SW 1271 (cell line): ENCODE measurements at places on chromosomes 2 and 18.

DNA sequence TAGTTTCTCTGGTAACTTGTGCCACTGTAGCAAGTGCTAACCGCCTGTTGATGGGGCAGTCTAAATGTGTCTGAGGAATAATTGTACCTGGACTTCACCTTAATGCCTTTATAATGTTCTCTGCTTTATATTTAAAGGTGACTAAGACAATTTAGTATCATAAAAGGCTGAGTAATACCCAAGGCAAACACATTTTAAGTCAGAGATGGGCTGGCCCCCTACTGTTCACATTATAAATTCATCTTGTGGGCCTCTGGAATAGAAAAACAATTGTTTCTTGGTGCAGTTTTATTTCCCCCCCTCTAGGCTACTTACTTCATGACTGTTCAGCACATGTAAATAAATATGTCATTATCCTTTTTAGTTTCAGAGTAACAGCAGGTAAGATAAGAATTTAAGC is 559.3 kb upstream of the PIK3C3 start:
- peak; percentile 2 for DNase-seq

- DNase-seq: no peak
These were observed 20.7 kb upstream of the SULT1C2 start for GRCh38 chr2:108268001-108268400.

GRCh38 chr2:64859312-64860212 is 129.6 kb upstream of the SLC1A4 start:
- peak; percentile 56 for DNase-seq

- DNase-seq: no peak
These were observed 65.0 kb upstream of the NPAS2 start for GRCh38 chr2:100754951-100755350.

GRCh38 chr2:33022989-33023727 is 76.4 kb downstream of the LTBP1 start:
- DNase-seq: no peak

- peak; percentile 33 for DNase-seq
These were observed 27.2 kb downstream of the PPP3R1 start for GRCh38 chr2:68225119-68225632.
